ENCODE measurements at places on chromosomes 6 and 20. TPM values are rescaled to one million over a fixed set of nuclear protein-coding genes. Genes with fewer than 3 reads are reported as not detected.

DNA sequence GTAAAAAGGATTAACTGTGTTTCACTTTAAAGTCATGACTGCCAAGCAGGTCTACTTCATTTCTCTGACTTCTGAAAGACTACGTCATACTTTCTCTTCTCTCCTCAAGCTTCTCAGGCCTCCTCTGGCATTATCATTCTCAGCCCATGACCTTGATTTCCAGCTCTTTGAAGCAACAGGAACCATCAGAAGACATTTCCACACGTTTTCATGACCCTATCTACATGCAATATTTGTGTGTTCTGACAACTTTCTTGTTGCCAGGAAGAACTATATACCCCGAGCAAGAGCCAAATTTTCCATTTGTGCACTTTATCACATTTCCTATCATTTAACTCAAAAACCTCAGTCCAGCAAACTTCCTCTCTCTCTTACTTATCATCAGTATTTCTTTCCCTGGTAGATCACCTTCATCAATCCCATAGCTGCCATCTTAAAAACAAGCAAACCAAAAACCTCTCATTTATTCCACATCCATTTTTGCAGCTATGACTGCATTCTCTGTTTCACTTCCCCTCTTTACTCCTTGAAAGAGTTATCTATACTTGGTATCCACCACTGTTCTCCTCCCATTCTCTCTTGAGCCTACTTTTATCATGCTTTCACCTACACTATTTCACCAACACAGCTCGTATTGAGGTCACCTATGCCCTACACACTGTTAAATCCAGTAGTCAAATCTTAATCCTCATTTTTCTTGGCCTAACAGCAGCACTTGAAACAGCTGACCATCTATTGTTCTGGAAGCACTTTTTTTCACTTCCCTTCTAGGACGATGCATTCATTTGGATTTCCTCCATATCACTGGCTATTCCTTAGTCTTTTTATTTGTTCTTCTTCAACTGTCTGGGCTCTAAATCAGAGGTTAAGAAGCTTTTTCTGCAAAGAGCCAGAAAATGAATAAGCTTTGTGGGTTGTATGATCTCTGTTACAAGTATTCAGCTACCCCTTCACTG is 47.1 kb downstream of the STX7 start:
- no peak for DNase-seq

DNA sequence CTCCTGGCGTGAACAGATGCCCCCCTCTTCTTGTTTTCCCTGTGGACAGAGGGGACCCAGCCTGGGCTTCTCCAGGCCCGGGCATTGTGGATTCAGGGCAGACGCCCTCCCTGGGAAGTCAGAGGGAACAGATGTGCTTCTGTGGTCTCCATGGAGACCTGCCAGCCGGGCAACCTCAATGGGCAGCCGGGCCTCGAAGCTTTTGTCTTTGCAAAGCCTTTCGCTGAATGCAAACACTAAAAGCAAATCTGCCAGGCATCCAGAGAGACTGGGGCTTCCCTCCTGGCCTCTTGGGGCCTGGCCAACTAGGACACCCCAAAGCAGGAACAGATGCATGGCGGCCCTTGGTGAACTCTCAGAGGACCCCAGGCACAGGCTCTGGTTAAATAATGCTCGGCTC is 370.0 kb upstream of the SULF2 start:
- no peak for DNase-seq

SLPI gene
- total RNA-seq, result 90.3 TPM

DNA sequence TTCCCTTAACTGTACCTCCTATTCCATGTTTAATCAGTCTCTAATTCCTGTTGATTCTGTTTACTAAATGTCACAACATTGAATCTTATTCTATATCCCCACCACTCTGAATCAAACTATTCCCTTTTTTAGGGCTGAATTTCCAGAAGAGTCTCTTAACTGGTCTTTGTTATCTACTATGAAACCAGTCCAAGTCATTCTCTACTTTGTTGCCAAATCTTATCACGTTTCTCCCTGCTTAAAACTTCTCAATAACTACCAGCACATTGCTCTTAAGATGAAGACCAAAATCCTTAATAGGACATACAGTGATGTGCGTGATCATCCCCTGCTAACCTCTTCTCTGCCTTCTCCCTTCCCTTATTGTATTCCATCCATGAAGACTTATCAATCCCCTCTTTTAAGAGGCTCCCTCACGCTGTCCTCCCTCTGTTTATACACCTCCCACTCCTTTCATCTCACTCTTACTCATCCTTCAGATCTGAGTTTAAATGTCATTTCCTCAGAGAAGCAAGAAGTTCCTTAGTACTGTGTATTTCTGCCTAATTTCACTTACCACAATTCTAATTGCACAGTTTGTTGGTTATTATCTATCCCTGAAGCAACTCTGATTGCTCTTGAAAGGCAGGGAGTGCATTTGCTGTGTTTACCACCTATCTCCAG is 143.0 kb upstream of the AHI1 start:
- no peak for DNase-seq

SIGLEC1 gene
- total RNA-seq, result 2.2 TPM

C20orf144 gene
- not detected for total RNA-seq

- DNase-seq, result no peak
Measured at GRCh38 chr20:35610833-35611427, 4.7 kb upstream of the SPAG4 start.

GJA10 gene
- not detected for total RNA-seq

DEFB124 gene
- total RNA-seq, result not detected

DNA sequence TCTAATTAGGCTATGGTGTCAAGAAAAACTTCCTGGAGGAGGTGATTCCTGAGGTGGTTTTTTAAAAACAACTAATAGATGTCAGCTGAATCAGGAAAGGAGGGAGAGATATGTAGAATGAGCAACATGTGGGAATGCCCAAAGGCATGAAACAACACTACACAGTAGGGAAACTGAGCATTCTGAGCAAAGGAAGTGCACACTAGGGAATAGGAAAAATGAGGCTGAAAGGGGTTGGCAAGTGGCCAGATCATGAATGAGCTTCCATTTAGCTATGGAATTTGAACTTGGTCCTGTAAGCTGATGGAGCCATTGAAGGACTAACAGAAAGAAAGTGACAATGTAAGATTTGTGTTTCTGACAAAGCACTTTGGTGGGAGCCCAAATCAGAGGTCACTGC is 16.9 kb upstream of the SLC35F1 start:
- no peak for DNase-seq

DNA sequence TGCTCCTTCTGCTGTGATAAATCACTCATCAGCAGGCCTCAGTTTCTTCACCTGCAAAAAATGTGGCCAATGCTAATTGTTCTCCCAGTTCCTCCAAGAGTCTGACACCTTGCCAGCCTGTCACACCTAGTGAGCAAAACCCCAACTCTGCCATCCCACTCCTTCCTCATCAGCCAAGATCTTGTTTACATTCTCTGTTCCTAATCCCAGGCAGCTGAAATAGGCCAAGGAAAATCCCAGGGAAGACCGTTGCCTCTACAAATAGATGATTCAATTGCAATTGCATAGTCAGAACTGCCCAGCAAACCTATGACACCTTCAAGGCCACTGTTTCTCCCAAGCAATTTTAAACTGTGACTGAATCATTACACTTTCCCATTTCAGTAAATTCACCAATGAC is 78.7 kb downstream of the GMDS start:
- DNase-seq, result peak; percentile 37

- no peak for DNase-seq
Measured at GRCh38 chr6:41608443-41609151, 29.7 kb upstream of the MDFI start.

TREM2 gene
- not detected for total RNA-seq

HTR1B gene
- total RNA-seq, result not detected

DNA sequence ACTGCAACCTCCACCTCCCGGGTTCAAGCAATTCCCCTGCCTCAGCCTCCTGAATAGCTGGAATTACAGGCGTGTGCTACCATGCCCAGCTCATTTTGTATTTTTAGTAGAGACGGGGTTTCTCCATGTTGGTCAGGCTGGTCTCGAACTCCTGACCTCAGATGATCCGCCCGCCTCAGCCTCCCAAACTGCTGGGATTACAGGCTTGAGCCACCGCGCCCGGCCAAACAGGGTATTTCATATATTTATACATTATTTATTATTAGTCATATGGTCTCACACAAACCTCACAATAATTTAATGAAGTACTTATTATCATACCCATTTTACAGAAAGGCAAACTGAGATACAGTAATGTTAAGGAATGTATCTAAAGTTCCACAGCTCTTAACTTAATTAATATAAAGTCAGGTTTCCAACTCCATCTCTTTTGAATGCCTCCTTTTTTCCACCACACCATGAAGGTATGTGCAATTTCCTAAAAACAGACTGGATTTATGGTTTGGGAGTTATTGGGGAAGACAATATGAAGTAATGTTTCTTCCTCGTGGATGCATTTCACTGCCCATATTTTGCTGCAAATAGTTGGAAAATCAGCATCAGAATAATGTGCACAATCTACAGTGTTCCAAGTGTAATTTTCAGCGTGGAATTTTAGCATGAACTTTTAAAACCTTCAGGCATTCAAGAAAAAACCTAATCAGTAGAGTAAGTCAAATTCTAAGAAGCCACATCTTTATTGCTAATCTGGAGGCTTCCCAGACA is 65.7 kb downstream of the ZMYND8 start:
- no peak for DNase-seq

DNA sequence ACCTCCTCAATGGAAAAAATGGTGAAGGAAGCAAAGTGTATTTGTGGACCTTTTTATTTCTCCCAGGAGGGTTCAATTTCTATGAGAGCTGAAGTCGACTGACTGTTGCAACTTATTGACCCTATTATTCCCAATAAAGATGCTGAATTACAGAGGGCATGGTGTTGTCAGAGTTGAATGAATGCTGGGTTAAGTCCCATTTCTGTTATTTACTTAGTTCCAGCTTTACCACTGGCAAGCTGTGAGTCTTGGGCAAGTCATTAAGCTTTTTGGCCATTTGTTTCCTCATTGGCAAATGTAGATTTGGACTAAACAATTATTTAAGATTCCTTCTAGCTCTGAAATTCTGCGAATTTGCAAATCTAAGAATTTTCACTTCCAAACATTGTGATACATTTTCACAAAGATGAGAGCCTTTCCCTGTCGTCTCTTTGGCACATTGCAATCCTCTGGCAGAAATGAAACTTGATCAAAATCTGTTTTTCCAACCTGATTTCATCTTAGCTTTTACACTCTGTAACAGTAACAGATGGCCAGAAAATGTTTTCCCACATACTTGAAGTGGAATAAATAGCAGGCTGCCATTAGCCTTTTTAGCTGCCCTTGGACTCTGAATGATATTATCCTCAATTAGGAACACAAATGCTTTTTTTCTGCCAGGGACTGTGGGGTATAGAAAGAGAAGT is 21.3 kb downstream of the BLTP3A start:
- DNase-seq, result no peak

DNA sequence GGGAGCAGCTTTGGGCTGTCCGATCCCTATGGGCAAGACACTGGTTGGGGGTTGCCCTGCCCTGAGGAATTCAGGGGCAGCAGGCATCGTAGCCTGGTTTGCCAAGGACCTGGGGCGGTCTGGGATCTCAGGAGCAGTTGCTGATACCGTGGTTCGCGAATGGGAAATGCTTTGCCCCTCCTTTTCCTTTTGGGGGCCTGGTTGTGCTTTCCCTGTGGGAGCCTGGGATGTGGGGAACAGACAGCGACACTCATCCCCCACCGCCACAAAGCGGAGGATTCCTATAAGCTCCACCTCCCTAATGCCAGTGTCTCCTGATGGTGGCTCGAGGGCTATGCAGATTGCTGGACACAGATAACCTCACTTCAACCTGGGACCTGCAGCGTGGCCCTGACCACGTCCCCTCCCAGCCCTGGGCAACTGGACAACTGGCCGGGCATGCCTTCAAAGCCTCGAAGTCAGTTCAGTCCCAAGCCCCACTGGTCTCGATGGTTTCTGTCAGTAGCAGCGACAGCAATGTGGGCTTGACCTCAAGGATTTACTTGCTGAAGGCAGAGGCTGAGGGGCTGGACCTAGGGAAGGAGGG is 3.3 kb downstream of the CEBPB start:
- DNase-seq, result no peak

GRCh38 chr6:8014947-8015346 is 49.2 kb downstream of the BLOC1S5 start:
- no peak for DNase-seq

- DNase-seq, result no peak
Measured at GRCh38 chr6:147833607-147834006, 325.1 kb downstream of the SAMD5 start.

GRCh38 chr20:56957737-56958553 is 308.5 kb downstream of the BMP7 start:
- no peak for DNase-seq

- no peak for DNase-seq
Measured at GRCh38 chr6:49097116-49097515, 365.9 kb downstream of the MMUT start.

- no peak for DNase-seq
Measured at GRCh38 chr6:15319677-15320076, 73.8 kb downstream of the JARID2 start.

DNA sequence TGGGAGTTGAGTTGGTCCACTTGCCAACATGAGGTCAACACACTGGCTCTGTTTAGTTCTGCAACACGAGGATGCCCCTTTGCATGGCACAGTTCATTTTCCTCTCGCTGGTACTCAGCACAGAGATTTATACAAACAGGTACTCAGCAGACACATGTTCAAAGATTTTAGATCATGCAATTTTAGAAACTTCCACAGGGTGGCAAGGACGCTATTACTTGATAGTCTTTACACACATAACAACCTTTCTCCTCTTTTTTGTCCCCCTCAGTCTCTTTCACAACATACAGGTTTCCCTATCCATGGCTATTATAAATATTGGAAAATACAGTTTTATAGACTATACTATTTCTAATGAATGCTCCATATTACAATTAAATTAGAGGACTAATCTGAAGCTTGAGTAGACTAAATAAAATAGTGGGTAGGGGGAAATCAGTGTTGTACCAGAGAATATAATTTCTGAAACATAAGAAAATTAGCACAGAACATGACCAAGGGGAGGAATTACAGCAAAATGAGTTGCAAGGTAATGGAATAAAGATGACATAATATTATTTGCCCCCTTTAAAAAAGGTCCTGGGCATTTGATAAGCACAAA is 331.8 kb upstream of the BTBD3 start:
- DNase-seq, result no peak

TULP1 gene
- total RNA-seq, result not detected

CYP39A1 gene
- total RNA-seq, result 2.3 TPM

DNA sequence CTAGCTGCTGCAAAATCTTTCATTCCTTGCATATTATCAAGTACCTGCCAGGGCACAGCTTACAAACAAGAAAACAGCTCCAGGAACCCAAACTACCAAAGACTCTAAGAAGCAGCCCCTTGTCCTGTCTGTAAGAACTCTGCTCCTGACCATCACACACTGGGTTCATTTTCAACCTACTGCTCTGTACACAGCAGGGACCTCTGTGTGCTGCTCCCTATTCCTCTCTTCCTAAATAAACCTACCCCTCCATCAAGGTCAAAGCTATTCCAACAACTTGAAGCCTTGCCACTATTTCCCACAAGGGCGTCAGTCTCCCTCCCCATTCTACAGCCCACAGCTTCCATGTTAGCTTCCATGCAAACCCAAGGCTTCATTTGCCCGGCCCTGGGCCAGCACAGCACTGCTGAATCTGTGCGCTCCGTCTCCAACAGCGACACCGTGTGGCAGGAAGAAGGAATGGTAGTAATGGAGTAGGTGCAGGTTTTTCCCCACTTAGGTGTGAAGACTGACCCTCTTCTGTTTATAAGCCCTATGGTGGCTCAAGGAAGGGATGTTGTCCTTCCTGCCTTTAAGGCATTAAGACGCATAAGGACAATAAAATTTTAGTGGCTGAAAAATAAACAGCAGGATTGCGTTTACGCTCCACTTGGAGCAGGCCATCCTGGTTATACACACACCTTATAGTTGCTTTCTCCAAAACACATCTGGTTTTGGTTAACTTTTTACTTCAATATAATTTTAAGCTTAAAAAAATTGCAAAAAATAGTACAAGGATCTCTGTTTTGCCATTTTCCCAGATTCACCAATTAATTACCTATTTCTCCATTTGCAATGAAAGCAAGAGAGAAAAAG is 115.2 kb upstream of the NXT1 start:
- DNase-seq, result peak; percentile 54
